ENCODE measurements at places on chromosomes 7 and 10.

DNA sequence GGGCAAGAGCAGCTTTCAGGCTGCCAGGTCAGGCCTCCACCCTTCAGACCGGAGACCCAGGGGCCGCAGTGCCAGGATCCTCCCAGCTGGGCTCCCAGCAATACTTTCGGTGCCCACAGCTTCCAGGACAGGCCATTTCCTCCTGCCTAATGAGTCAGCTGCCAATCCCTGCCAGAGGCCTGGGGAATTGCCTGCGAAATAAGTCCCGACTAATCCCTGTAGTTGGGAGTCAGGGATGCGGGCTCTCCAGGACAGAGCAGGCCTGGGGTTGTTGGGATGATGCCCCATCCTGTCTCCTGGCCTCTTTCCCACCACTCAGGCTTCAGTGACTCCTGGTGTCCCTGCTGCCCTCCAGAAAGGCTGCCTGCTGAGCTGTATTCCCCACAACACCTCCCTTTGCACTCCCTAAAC, 143.5 kb upstream of the UNC5B start:
- DNase-seq = no peak

DNA sequence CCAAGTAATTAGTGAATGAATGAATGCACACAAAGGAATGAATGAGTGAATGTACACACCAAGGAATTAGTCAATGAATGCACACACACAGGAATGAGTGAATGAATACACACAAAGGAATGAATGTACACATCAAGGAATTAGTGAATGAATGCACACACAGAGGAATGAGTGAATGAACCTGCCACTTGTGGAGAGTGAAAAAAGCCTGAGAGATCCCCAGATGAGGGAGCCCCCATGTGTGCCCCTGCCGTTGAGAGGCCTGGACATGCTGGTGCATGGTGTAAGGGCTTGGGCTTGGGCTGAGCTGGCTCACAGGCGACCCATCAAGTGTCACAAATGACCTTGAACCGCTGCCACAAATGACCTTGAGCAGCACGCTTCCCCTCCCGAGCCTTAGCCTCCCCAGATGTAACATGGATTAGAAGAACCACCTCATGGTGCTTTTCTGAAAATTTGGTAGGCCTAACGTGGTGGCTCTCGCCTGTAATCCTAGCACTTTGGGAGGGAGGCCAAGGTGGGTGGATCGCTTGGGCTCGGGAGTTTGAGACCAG, 46.2 kb downstream of the GTF2IRD1 start:
- no peak for DNase-seq

GRCh38 chr10:72310636-72311035, 36.9 kb downstream of the DDIT4 start:
- no peak for DNase-seq

DNA sequence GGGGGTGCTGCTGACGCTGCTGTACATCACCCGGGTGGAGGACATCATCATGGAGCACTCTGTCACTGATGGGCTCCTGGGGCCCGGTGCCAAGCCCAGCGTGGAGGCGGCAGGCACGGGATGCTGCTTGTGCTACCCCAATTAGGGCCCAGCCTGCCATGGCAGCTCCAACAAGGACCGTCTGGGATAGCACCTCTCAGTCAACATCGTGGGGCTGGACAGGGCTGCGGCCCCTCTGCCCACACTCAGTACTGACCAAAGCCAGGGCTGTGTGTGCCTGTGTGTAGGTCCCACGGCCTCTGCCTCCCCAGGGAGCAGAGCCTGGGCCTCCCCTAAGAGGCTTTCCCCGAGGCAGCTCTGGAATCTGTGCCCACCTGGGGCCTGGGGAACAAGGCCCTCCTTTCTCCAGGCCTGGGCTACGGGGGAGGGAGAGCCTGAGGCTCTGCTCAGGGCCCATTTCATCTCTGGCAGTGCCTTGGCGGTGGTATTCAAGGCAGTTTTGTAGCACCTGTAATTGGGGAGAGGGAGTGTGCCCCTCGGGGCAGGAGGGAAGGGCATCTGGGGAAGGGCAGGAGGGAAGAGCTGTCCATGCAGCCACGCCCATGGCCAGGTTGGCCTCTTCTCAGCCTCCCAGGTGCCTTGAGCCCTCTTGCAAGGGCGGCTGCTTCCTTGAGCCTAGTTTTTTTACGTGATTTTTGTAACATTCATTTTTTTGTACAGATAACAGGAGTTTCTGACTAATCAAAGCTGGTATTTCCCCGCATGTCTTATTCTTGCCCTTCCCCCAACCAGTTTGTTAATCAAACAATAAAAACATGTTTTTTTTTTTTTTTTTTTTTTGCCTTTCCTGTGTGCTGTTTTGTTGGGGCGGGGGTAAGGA, 55.8 kb downstream of the TSPAN15 start:
- peak; percentile 40 for DNase-seq

DNA sequence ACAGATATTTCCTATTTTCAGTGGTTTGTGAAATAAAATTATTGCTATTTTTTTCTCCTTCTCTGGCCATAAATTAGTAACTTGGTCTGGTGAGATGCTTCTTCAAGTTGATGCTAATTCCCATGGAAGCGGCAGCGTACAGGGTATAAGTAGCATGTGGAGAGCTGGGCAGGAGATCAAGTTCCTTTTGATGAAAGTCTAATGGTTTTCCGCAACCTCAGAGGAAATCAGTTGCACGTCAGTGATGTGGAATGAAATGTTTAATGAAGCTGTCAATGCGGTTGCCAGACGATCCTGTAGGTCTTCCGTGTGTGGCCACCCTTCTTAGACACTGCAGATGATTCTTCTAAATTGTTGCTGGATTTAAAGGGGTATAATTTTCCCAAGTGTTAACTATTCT, 236.4 kb upstream of the GRM3 start:
- DNase-seq = no peak

GRCh38 chr7:139559364-139560105, 36.0 kb downstream of the CLEC2L start:
- DNase-seq = no peak

GRCh38 chr10:104659809-104660208, 18.7 kb downstream of the SORCS3 start:
- DNase-seq = no peak

- no peak for DNase-seq
Observed at GRCh38 chr7:151088856-151089699, 2.8 kb downstream of the AGAP3 start.

DNA sequence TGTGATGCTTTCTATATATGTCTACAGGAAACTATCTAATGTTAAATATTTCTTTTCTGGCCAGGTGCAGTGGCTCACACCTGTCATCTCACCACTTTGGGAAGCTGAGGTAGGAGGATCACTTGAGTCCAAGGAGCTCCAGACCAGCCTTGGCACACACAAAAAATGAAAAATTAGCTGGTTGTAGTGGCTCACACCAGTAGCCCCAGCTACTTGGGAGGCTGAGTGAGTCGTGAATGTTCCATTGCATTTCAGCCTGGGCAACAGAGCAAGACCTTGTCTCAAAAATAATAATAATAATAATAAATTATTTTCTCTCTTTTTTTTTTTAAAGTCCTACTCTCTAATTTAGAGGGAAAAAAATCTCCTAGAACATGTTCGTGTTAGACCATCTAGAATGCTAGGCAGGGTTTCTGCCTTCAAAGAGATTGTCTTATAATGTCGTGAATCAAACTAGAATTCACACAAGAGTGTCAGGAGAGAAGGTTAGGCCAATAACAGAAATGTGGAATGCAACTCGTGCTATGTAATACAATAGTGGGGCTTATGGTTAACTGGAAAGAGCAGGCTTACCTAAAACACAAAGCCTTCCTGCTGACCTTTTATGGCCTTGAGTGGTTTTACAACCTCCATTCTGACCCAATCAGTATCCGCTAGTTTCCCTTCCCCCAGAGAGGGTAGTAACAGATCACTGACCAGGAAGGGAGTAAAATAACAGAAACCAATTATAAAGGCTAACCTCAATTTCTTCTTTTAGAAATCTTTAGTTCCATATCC, 46.3 kb downstream of the MYOF start:
- DNase-seq = no peak

DNA sequence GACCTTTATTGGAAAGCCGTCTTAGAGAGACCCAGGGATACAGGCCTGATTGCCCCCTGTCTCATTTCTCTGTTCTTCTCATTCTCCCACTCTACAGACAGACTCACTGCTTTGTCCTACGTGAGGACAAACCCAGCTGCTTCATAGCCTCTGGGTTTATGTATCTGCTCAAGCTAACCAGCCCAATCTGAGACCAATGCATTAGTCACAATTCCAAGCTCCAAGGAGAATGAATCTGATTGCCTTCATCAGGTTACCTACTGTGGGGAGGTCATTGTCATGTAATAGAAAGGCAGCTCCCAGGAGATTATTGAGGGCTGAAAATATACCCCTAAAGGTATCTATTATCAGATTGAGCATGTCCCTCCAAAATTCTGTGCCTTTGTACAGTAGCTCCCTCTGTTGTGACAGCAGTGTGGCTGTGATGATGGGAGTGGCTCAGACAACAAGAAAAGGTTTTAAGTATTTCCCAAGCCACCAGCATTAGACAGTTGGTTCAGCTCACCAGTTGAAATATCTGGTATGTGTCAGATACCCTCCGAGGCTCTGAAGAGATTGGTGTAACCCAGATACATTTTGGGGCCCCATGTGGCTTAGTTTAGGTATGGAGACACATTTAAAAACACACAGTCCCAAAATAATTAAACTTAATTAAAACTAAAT, 123.1 kb upstream of the EEPD1 start:
- no peak for DNase-seq

DNA sequence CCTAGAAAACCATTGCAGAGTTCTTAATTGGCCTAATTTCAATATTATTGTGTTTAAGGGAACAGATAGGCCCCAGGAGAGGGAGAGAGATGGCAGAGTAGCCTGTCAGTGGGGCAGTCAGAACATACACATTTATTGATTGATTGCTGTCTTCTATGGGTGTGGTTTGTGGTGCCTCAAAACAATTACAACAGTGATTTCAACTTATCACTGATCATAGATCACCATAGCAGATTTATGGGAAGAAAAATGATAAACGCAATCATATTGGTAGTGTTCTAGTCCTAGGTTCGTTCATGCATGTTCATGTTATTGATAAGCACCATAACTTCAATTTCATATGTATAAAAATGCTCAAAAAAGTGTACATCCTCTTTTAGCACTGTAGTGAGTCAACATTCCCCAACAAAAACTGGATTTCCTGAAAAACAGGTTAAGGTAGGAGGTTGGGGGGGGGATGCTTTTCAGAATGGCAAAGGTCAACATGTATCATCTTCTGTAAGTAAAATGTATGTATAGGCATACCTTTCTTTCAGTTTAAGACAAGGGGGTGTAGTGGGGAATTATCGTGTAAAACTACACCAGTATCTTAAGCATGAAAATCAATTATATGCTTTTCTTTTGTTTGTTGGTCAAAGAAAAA, 1.1 kb upstream of the TNKS2 start:
- DNase-seq = no peak

DNA sequence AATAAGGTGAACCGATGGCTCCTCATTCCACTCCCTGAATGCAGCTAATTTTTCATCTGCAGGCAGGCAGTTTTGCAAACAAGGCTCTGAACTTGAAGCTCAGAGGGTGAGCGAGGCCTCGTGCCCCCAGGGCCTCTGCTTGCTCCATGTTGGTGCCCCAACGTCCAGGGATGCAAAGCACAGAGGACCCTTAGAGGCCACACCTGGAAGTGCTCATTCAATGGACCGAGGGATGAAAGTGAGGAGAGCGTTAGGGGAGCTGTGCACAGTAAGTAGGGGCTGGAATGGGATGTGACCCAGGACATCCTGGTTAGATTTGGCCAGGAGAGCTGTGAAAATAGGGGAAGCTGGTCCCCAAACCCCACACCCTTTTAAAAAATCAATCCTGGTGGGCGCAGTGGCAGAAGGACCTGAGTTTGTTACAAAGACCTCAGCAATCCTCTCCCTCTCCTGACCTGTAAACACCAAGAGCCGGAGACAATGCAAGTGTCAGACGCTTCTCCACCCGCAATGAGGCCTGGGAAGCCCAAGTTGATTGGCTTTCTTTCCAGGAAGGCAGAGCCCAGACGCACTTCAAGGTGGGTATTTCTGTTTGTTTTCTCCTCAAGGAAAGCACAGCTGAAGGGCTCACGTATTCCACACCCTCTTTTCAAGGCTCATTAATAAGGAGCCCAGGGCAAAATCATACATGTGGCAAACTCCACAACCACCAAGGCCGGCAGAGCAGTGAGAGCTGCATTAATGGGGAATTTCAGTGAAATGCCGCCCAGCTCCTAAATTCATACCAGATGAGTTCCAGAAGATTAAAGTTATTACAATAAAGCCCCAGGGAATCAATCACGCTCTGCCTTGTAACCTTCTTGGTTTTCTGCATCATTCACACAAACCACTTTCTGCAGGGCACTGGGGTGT, 14.1 kb upstream of the CXCL12 start:
- DNase-seq = no peak

DNA sequence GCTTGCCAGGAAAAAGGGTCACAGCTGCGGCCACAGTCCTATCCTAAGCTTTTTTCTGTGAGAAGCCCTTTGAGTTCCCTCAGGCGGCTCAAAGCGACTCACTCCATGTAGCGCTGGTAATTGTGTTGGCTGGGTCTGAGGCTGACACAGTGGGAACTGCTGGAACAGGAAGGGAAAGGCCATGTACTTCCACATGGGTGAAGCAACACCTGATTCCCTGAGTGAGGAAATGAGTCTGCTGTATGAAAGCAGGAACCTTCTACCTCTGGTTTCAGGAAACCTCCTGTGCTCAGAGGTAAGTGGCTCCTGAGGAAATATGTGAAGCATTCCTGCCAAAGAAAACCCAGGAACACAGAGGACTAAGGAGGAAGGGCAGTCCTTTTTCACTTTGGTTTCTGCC, 734.6 kb upstream of the SORCS1 start:
- DNase-seq = no peak

- no peak for DNase-seq
Observed at GRCh38 chr10:7567911-7568620, 98.7 kb downstream of the ITIH5 start.

GRCh38 chr10:119643306-119644204, 7.6 kb upstream of the BAG3 start:
- DNase-seq = no peak

GRCh38 chr10:45095286-45095685, 94.6 kb downstream of the ZNF22 start:
- no peak for DNase-seq

- peak; percentile 22 for DNase-seq
Observed at GRCh38 chr10:124996854-124997215, 54.9 kb downstream of the ZRANB1 start.

DNA sequence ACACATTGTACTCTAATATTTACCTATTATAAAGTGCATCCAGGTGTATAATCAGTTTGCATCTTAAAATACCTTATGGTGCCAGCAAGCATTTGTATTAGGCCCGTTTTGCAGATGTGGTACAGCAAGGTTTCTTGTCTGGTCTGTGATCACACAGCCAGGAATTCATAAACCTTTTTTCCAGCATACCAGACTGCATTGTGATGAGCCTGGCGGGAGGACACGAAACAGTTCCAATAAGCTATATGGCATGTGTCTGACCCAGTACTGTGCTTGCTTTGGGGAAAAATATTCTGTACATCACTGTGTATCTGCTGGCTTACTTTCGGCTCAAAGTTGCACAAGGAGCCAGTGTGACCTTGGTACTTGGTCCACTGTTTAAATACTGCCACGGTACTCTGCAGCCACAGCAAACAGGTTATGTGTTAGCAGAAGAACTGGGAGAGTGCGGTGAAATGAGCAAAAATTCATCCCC, 36.3 kb downstream of the CHN2 start:
- DNase-seq = no peak
